ENCODE measurements at places on chromosomes 12 and 14.

DNA sequence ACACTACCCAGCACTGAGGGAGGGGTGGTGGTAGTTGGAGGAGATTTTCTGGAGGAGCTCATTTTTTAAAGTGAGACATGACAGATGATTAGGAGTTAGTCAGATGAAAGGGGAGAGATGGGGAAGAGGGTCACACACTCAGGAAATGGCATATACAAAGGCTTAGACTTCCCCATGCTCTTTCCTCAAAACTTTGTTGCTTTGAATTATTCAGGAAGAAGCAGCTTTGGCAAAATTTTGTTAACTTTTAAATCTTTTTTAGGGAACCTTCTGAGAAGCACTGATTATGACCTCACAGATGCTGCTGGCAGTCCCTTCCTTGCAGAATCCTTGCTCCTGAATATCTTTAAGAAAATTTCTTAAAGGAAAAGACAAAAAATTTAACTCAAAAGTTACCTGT, 19.8 kb downstream of the ALDH6A1 start:
- DNase-seq = no peak

DNA sequence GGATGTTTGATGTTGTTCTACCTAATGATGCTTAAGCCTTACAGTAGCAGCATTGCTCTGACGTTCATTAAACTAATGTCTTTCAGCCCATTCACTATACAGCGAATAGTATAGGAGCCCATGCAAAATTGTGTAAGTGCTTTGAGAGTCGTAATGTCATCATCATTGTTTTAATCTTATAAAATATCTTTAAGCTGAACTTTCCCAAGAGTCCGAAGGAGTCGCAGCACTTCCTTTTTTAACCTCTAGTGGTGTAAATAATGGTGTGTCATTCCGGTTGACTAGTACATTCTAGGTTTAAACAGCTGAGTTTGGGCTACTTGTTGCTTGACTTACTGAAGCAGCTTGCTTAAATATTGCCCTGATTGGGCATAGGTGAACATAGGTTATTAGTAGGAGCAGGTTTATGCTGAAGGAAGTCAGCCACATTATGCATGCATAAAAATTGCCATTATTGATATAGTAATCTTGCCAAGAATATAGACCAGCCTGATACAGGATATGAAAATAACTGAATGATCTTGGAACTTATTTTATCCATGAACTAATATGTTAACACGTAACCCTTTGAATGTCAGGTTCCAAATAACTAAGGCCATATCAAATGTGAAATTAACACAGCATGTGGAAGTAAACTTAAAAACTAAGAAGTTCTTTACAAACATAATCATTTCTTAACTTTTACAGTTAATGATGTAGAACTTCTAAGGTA, 2.6 kb downstream of the WNK1 start:
- DNase-seq = no peak

- DNase-seq = no peak
Observed at GRCh38 chr12:121718653-121719239, 6.2 kb downstream of the TMEM120B start.

DNA sequence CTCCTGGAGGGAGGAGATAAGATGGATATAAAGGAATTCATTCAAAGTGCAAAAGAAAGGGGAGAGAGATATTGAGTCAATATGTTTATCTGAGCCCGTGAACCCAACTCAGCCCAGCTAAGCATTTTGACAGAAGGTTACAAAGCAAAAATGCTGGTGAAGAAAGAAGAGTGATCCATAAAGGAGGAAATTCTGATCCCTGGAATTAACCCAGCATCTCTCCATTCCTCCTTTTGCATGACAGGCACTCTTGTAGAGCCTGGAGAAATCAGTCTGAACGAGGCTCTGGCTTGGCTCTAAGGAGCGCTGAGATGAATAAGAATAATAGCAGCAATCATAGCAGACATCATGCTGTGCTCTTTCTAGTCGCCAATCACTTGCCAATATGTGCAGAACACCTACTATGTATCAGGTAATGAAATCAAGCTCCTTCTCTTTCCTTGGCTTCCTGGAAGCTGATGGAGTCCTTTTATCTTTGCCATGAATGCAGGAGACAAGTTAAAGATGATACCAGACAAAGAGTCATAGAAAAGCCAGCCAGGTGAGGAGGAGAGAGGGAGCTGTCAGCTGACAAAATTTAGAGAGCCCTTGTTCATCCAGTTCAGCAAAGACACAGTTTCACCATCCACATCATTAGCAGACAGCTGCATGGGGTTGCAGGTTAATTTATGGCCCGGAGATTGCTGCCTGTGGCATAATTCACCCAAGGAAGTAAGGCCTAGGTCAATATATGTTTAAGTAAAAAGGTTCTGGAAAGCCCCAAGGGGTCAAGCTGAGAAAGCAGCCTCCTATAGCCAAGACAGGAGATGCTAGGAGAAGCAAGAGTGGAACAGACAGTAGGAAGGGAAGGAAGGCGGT, 476.5 kb upstream of the TBX3 start:
- DNase-seq = no peak

DNA sequence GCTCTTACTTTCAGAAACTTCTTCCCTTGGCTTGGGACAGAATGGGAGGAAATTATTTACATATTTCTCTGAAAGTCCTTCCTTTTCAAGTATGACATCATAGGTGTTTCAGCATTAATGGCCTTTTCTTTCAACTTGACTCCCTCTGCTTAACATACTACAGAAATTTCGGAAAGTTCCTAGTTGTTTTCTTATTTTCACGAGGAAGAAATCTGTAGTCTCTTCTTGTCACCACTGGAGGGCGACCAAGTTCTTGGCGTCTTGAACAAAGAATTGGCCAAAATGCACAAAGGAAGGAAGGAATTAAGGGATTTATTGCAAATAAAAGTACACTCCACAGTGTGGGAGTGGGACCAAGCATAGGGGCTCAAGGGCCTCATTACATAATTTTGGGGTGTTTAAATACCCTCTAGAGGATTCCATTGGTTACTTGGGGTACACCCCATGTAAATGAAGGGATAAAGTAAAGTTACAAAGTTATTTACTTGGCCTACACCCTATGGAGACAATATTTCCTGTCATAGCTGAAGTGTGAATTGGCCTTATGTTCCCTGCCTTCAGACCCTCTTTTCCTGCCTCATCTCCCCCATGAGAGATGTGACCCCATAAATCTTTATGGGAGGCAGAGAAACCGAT, 70.4 kb downstream of the RPL10L start:
- peak; percentile 1 for DNase-seq

- no peak for DNase-seq
Observed at GRCh38 chr12:107875786-107876185, 101.3 kb downstream of the ASCL4 start.

Data from NCI-H1417 treated with DMSO at 0.1 percent for 48 hours (cell line).